ENCODE measurements at places on chromosomes 6 and 20.

DNA sequence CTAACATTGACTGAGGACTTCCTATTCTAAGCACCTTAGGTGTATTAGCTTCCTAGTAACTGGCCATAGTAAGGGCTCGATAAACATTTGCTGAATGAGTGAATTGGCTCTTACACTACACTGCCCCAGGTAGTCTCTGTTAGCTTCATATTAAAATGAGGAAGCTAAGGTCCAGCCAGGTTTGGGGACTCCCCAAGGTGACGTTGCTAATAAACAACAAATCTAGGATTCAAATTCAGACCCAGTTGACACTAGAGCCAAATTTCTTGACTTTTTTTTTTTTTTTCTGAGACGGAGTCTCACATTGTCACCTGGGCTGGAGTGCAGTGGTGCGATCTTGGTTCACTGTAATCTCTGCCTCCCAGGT is 16.2 kb downstream of the ARHGAP40 start:
- DNase-seq = no peak

DNA sequence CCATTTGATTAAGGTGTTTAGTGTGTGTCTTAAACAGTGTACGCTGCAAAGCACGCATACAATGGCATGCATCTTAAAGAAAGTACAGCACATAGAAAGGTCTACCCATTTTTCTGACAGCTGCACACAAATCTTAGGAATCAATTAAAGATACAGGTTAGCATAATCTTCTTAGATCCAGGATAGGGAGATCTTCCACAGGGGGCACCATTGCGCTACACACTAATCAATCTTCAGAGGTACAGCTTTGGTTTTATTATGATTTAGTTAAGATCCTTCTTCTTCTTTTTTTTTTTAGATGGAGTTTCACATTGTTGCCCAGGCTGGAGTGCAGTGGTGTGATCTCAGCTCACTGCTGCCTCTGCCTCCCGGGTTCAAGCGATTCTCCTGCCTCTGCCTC is 63.7 kb upstream of the BEND3 start:
- no peak for DNase-seq

- peak; percentile 28 for DNase-seq
Measured at GRCh38 chr6:66556936-66557335, 849.9 kb upstream of the EYS start.

- DNase-seq = no peak
Measured at GRCh38 chr20:43915211-43916072, 790 bp downstream of the TOX2 start.

- no peak for DNase-seq
Measured at GRCh38 chr6:129454488-129454887, 255.5 kb downstream of the ARHGAP18 start.

GRCh38 chr6:163337958-163338357 is 76.6 kb upstream of the QKI start:
- DNase-seq = no peak

DNA sequence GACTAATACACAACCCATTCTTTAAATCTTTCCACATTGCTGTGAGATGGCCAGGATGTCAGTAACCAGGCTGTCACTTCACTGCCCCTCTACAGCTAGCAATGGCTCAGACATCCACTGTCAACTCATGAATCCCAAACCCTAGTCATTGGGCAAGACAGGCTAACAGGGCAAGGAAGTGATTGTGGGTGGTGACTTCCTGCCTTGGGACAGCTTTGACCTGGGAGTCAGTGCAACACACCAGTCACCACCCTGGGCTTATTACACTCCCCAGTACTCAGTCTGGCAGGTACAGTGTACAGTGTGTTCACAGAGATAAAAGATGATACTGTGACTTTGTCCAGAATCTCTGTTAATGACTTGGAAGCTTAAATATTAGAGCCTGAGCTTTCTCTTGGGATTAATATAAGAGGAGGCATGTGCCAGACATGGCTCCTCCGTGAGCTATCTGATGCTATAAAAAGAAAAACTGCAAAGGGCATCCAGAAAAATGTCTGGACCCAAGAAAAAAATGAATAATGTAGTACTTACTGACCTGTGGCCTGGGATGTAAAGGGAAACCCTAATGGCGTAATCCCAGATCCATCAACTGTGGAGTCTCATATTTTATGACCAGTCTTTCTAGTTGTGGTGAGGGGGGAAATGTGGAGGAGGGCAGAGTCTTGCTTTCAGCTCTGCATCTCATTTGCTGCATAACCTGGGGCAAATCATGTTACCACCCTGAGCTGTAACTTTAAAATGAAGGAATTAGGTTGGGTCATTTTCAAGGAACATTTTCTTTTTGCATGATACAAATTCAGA is 244.4 kb downstream of the SLC24A3 start:
- no peak for DNase-seq

- no peak for DNase-seq
Measured at GRCh38 chr20:48733296-48733790, 94.5 kb downstream of the PREX1 start.

GRCh38 chr20:63664861-63665594 is 6.9 kb downstream of the RTEL1 start:
- DNase-seq = no peak

- DNase-seq = no peak
Measured at GRCh38 chr6:129598244-129599187, 111.5 kb downstream of the ARHGAP18 start.

DNA sequence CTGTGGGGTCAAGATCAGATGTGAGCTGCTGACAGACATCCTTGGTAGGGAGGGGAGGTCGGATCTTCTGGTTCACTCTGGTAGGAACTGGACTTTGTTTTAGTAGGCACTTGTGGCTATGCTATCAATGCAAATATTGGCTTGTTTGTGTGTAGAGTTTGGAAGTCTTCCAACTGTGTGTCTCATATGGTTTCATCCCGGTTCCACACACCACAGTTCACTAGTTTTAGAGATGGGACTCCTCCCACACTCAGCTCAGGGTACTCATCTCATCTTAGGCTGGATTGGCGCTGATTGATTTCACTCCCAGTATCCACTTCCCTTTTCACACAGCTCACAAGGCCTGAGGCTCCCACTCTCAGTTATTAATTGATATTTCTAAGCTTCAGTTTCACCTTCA is 161.3 kb downstream of the THBS2 start:
- no peak for DNase-seq

DNA sequence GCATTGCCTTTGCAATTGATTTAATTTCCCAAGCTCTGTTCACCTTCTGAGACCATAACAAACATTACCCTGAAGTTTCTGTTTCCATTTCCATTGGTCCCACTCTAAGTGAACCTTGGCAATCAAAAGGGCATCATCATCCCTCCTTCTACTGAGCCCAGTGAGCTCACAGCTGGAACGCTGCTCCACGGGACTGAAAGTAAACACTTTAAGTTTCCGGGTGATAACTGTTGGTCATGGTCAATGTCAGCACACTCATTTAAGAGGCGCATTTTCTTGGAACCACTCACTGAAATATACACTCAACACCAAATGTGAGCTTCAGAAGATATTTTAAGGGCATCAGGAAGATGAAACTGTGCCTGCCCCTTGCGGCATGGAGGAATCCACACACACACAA is 37.1 kb upstream of the RPS6KA2 start:
- no peak for DNase-seq
